Natural killer cell treated with Interleukin-12 subunit alpha and Interleukin-12 subunit beta and Interleukin-15 and Interleukin-18, amount 100 ng/mL, for 72 hours (primary cell): ENCODE measurements at places on chromosomes 13 and 19. TPM values are rescaled to one million over a fixed set of nuclear protein-coding genes. Genes with fewer than 3 reads are reported as not detected.

- H3K27ac ChIP-seq, result no peak overlapping the region
- no peaks in the 10 kb centered on the region for H3K27me3 ChIP-seq
- no peaks in the 10 kb centered on the region for H3K36me3 ChIP-seq
- H3K4me1 ChIP-seq, result peaks cover 3% of the 10 kb centered on the region
- no peak for DNase-seq
These were observed 5.3 kb upstream of the HCN2 start for GRCh38 chr19:584240-585001.

- H3K27me3 ChIP-seq, result no peaks in the 10 kb centered on the region
- H3K27ac ChIP-seq, result no peak overlapping the region
- no peak for DNase-seq
- no peaks in the 10 kb centered on the region for H3K4me1 ChIP-seq
- H3K36me3 ChIP-seq, result peaks cover 8% of the 10 kb centered on the region
These were observed 2316.2 kb upstream of the PCDH20 start for GRCh38 chr13:63731896-63732295.

DNA sequence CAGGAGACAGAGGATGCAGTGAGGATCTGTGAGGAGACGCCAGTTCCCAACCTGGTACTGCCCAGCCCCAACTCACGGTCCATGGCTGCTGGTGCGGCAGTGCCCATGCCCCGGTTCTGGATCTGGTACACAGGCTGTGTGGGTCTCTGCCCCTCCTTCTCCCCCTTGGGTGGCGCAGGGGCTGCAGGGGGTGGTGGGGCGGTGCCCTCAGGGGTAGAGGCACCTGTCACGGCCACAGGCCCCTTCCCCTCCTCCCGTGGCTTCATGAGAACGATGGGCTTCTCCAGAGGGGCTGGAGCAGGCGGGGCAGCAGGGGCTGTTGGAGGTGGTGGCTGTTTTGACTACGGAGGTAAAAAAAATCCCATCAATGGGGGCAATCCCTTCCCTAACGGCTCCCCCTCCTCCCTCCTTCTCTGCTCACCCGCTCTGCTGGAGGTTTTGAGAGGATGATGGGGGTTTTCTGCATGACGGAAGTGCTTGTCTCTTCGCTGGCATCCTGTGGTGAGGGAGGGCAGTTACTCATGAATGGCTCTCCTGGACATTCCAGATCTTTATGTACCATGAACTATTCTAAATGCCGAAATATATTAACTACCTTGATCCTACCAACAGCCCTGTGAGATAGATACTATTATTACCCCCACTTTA lies 7.1 kb downstream of the SMG9 start:
- H3K27me3 ChIP-seq, result no peaks in the 10 kb centered on the region
- H3K4me3 ChIP-seq, result peak overlapping the region; percentile 54
- no peak for DNase-seq

GRCh38 chr19:30132343-30133075 lies 190.5 kb downstream of the URI1 start:
- H3K36me3 ChIP-seq, result no peaks in the 10 kb centered on the region
- no peaks in the 10 kb centered on the region for H3K4me1 ChIP-seq
- H3K27ac ChIP-seq, result no peak overlapping the region
- H3K27me3 ChIP-seq, result peaks cover 7% of the 10 kb centered on the region
- H3K4me3 ChIP-seq, result no peak overlapping the region
- no peak for DNase-seq

DNA sequence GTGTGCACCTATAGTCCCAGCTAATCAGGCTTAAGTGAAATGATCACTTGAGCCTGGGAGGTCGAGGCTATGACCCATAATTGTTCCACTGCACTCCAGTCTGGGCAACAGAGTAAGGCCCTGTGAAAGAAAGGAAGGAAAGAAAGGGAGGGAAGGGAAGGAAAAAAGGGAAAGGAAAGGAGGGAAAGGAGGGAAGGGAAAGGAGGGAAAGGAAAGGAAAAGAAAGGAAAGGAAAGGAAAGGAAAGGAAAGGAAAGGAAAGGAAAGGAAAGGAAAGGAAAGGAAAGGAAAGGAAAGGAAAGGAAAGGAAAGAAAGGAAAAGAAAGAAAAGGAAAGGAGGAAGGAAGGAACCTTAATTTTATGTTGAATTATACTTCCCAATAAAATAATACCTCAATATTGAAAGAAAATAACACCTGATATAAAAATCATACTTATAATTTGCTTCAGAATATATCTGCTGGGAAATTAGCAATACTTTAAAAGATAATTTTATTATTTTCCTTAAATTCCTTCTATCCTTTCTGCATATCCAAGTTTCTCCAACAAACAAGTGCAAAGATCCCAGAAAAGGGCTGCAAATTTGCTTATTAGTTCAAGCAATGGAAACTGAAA lies 177.3 kb downstream of the KLF12 start:
- H3K4me3 ChIP-seq, result no peak overlapping the region
- H3K27me3 ChIP-seq, result no peaks in the 10 kb centered on the region
- DNase-seq, result no peak

CD22 gene
- 15.0 TPM for total RNA-seq

DNA sequence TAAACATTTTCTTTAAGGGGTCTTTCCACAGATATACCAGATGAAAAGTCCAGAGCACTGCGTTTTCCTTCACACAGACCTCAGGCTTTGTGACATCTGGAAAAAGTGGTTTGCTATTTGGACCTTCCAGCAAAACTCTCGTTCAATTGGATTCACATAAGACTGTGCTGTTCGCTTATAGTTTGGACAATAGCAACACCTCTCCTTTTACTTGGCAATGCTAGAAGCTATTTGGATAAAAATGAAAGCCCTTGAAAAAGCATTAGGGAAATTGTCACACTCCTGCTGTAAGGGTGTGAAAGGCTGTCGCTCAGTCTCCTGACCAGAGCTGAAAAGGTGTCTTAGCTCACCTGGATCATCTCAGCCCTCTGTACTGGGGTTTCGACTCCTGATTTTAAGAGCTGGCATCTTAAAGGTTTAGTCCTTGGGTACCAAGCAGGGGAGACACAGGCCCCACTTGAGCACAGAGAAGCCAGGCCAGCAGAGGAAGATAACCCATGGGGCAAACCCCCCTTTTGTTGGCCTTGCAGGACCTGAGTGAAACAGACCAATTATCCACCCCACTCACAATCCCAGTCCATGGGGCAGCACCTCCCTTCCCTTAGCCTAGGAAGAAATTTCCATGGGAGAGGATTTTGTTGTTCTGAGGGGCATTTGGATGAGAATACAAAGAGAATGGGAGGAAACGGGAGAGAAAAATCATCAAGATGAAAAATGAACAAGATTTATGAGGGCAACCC lies 257.6 kb downstream of the DLEU7 start:
- DNase-seq, result no peak
- H3K36me3 ChIP-seq, result no peaks in the 10 kb centered on the region

PDX1 gene
- not detected for total RNA-seq

- peaks cover 13% of the 10 kb centered on the region for H3K4me1 ChIP-seq
- H3K27me3 ChIP-seq, result no peaks in the 10 kb centered on the region
- no peak overlapping the region for H3K4me3 ChIP-seq
These were observed 8.6 kb downstream of the AKAP11 start for GRCh38 chr13:42280537-42280936.

DNA sequence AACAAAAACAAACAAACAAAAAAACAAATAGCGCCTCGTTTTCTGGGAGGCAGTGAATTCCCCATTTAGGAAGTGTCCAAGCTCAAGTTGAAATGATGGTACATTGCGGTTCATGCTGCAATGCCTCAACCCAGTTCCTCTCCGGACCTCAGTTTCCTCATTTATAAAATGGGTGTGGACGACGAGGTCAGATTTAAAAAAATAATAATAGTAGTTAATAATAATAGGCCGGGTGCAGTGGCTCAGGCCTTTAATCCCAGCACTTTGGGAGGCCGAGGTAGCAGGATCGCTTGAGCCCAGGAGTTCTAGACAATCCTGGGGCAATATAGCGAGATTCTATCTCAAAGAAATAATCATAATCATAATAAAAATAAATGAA lies 15.5 kb upstream of the ERCC1 start:
- H3K4me1 ChIP-seq, result peaks cover 29% of the 10 kb centered on the region
- no peak overlapping the region for H3K27ac ChIP-seq
- no peaks in the 10 kb centered on the region for H3K36me3 ChIP-seq

DNA sequence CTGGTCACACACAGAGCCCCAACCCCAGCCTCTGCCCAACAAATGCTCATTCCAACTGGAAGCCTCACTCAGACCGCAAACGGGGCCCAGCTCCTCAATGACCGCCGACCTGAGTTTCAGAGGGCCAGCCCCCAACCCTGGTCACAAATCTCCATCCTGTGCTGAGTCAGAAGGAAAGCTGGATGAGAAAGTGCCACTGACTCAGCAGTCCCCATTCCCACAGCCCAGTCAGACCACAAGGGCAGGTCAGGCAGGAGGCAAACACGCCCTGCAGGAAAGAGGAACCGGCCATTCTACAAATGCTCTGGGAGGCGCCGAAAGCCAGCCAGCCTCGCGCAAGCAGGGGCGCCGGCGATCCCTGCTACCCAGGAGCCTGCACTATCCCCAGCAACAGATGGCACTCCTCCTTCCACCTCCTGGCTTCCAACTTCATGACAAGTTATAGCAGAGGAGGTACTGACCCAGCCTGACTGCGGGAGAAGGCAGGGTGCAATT lies 14.1 kb upstream of the PRKD2 start:
- H3K27ac ChIP-seq, result peak overlapping the region; percentile 80
- no peak for DNase-seq
- H3K27me3 ChIP-seq, result no peaks in the 10 kb centered on the region
- H3K36me3 ChIP-seq, result peaks cover 5% of the 10 kb centered on the region
- no peak overlapping the region for H3K4me3 ChIP-seq
- H3K4me1 ChIP-seq, result peaks cover 30% of the 10 kb centered on the region

- no peak for DNase-seq
- peaks cover 2% of the 10 kb centered on the region for H3K36me3 ChIP-seq
- no peak overlapping the region for H3K4me3 ChIP-seq
- no peak overlapping the region for H3K27ac ChIP-seq
- no peaks in the 10 kb centered on the region for H3K27me3 ChIP-seq
- peaks cover 16% of the 10 kb centered on the region for H3K4me1 ChIP-seq
These were observed 119.1 kb downstream of the KLF12 start for GRCh38 chr13:74015137-74015536.

DNA sequence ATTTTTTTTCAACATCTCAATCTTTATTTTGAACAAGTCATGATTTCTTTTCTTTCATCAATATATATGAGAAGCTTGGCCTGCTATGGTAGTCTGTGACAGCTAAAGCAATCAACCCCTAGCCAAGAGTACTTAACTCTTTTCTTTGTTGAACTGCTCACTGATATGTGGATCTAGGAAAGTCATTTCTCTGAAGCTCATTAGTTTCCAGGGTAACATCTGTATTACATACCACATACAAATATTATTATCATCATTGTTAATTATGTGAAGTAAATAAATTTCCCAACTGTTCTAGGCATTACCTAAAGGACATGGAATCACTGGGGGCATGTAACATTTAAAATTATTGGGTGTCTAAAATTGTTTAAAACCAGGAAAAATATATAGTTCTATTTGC lies 267.3 kb downstream of the DCT start:
- no peaks in the 10 kb centered on the region for H3K36me3 ChIP-seq
- no peak for DNase-seq
- no peak overlapping the region for H3K27ac ChIP-seq
- H3K27me3 ChIP-seq, result no peaks in the 10 kb centered on the region

SOHLH2 gene
- not detected for total RNA-seq

GRCh38 chr19:33404506-33405253 lies 31.2 kb downstream of the CEBPG start:
- H3K4me1 ChIP-seq, result no peaks in the 10 kb centered on the region
- H3K4me3 ChIP-seq, result no peak overlapping the region
- H3K27me3 ChIP-seq, result no peaks in the 10 kb centered on the region
- H3K27ac ChIP-seq, result no peak overlapping the region
- H3K36me3 ChIP-seq, result no peaks in the 10 kb centered on the region

GRCh38 chr19:39132344-39132969 lies 6.9 kb downstream of the PAK4 start:
- no peak overlapping the region for H3K27ac ChIP-seq
- H3K36me3 ChIP-seq, result no peaks in the 10 kb centered on the region
- H3K4me3 ChIP-seq, result no peak overlapping the region
- no peak for DNase-seq
- H3K27me3 ChIP-seq, result no peaks in the 10 kb centered on the region

CFD gene
- 0.53 TPM for total RNA-seq

- no peaks in the 10 kb centered on the region for H3K36me3 ChIP-seq
- no peaks in the 10 kb centered on the region for H3K27me3 ChIP-seq
- H3K4me1 ChIP-seq, result peaks cover 19% of the 10 kb centered on the region
- peak overlapping the region; percentile 84 for H3K4me3 ChIP-seq
These were observed 121.7 kb downstream of the MRPL57 start for GRCh38 chr13:21297914-21298831.

- no peaks in the 10 kb centered on the region for H3K27me3 ChIP-seq
- no peak for DNase-seq
- H3K4me1 ChIP-seq, result peaks cover 12% of the 10 kb centered on the region
- no peak overlapping the region for H3K27ac ChIP-seq
- no peak overlapping the region for H3K4me3 ChIP-seq
- H3K36me3 ChIP-seq, result no peaks in the 10 kb centered on the region
These were observed 24.3 kb downstream of the COLGALT1 start for GRCh38 chr19:17579661-17580244.

DNA sequence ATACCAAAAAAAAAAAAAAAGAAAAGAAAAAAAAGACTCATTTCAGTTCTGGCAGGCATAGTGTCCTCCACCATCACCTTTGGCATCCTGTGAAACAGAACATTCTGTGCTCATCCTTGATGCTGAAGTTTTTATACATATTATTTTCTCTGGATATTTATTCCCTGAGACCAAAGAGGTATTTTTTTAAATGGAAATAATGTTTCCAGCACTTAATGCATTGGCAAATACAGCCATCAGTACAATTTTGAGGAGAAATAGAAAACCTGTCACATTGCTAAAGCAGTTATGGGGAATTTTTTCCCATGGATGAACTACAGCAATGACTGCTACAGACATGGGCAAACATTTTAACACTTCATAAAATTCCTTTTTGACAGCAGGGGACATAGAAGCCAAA lies 312.4 kb downstream of the DNAJC15 start:
- no peak for DNase-seq
- no peak overlapping the region for H3K27ac ChIP-seq
- no peaks in the 10 kb centered on the region for H3K4me1 ChIP-seq
- no peaks in the 10 kb centered on the region for H3K36me3 ChIP-seq
- H3K4me3 ChIP-seq, result no peak overlapping the region
- H3K27me3 ChIP-seq, result peaks cover 7% of the 10 kb centered on the region

GRCh38 chr19:55440411-55441105 lies 2.5 kb downstream of the SHISA7 start:
- no peak for DNase-seq
- H3K4me3 ChIP-seq, result peak overlapping the region; percentile 50
